ENCODE measurements at places on chromosomes 5 and 9.

DNA sequence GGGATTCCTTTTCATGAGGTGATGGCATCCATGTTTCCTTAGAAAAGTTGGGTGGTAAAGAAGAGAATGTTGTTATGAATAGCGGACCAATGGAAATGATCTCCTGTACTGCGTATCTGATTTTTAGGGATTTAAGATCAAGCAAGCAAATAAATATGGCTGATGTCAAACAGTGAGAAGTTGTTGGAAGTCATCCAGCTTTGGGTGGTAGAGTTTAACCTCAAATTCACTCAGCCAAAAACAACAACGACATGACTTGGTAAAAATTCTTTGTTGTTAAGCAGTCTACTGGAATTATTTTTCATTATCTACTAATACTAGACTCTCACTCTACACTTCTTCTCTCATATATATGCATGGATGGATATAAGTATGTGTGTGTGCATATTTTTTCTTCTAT lies 426.5 kb downstream of the CTNND2 start:
- no peak for DNase-seq

GRCh38 chr9:91117959-91118703 lies 243.6 kb downstream of the AUH start:
- DNase-seq = peak; percentile 64

- DNase-seq = no peak
These were observed 67.5 kb downstream of the SPEF2 start for GRCh38 chr5:35685161-35685560.

GRCh38 chr5:131769336-131769735 lies 27.5 kb downstream of the FNIP1 start:
- DNase-seq = no peak

GRCh38 chr5:168039566-168040248 lies 251.7 kb upstream of the WWC1 start:
- no peak for DNase-seq

Measured in ELR (cell line).